ENCODE measurements at places on chromosomes 2 and 18.

- no peak for DNase-seq
Measured at GRCh38 chr2:207181526-207182274, 16.0 kb upstream of the KLF7 start.

DNA sequence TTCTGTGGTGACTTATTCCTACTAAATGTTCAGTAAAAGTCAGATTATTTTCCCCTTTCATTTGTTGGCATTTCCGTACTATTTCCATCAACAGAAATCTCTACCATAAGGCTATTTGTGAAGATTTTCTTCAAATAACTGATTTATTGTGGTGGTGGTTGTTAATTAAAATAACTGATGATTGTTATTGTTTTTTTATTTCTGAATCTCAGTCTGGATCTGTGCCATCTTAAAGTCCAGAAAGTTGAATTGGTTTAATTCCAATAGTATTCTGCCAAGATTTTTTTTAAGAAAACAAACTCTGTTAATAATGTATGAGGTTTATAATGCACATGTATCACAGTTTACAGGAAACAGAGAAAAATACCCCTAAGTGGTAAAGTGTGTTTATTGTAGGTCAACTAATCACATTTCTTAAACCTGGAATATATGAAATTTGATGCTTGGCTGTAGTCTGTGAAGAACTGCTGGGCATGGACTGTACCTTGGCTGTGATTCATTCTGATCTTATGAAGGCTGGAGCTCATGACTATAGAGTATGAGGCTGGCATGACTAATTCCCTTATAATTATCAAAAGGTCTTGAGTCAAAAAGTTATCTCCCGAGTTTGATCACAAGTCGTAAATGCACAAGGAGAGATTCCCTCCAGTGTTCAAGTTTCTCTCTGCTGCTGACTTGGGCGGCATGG lies 134.2 kb upstream of the RND3 start:
- no peak for DNase-seq

- DNase-seq: peak; percentile 67
Measured at GRCh38 chr2:239150125-239151011, 250.5 kb downstream of the HDAC4 start.

- DNase-seq: no peak
Measured at GRCh38 chr2:224190234-224190935, 151.3 kb upstream of the SERPINE2 start.

DNA sequence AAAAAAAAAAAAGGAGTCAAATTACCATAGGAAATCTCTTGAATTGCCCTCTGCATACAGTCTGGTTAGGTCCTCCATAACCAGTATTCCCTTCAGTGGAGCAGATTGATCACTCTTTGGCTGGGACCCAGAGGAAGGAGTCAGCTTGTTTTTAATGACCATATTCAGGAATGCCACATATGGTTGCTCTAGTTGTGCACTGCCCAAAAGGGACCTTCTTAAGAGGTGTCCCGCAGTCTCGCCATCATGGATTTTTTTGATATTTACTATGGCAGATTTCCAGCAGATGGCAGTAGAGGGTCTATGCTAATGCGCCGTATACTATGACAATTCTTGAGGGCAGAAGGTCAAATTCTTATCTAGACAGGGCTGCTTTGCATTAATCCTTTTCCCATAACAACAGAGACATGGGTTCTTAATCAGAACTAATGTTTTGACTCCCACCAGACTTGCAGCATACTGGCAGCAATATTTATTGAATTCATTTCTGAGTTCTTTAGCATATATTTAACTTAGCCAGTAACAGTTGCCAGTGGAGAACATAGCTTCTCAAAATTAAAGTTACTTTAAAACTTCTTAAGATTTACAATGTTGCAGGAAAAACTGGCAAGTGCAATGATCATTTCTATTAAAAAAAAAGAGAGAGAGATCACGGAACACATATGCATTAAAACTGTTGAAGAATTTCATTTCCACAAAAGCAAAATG lies 31.8 kb upstream of the INPP4A start:
- DNase-seq: no peak
